Stimulated activated CD8-positive, alpha-beta memory T cell treated with anti-CD3 and anti-CD28 coated beads, Interleukin-15, amount 100 ng/mL, for 4 hours (primary cell): ENCODE measurements at places on chromosomes 12 and 14.

GRCh38 chr12:132593938-132594358 is 16.4 kb downstream of the LRCOL1 start:
- no peak for DNase-seq

GRCh38 chr12:114732426-114733030 is 48.6 kb upstream of the TBX3 start:
- DNase-seq = no peak

- no peak for DNase-seq
Observed at GRCh38 chr12:57733928-57734327, 4.6 kb downstream of the AGAP2 start.

DNA sequence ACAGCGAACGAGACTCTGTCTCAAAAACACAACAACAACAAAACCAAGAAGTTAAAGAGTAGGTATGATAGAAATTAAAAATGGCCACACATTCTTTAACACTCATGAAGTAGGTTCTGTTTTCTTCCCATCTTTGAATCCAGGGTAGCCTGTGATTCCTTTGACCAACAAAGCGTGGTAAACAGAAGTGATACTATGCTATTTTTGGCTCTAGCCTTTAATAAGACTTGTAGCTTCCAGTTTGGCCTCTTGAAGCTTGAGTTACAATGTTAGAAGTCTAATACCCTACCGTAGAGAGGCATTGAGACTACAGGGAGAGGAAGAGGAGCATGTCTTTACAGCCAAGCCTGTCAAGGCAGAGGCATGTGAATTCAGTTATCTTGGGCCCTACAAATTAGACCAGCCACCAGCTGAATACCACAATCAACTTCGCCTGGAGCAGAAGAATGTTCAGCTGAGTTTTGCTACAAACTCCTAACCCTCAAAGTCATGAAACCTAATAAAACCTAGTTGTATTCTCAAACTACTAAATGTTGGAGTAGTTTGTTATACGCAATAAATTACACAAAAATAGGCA is 4.9 kb upstream of the NEMF start:
- no peak for DNase-seq

DNA sequence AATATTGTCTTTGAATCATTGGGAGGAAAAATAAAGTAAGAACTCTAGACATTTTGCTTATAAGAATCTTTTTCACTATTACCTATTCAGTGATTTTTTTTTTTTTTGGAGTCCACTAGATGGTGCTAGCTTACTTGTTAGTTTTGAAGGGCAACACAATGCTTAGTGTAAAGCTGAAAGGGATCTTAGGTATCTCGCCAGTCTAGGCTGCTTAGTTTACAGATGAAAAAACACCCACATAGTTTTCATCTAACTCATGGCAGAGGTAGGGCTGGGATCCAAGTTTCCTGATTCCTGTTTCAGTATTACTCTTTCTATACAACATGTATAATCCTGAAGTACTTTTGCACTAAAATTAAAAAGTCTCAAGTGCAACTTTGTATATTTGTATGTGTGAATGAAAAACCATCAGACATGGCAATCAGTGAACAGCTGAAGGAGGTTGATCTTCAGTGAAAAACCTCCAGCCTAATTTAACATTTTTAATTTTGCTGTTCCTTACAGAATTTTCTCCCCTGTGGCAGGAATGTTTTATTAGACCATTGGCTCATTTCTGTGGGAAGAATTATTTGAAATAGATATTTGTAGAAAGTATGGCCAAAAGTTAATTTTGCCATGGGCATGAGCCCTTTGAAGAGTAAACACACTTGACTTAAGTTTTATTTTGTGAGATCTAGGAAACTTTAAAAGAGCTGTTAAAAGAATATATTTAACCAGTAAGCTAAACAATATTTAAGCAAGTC is 40.7 kb downstream of the LRRIQ1 start:
- no peak for DNase-seq
